CD14-positive monocyte (primary cell): ENCODE measurements at places on chromosomes 4 and X. TPM values are rescaled to one million over a fixed set of nuclear protein-coding genes. Genes with fewer than 3 reads are reported as not detected.

FGF13 gene
- not detected for polyA plus RNA-seq

GRCh38 chr4:189988877-189989431, 38.1 kb downstream of the FRG2 start:
- no peaks in the 10 kb centered on the region for H3K27me3 ChIP-seq
- H3K27ac ChIP-seq = no peak overlapping the region
- no peak overlapping the region for H3K4me3 ChIP-seq
- no peaks in the 10 kb centered on the region for H3K36me3 ChIP-seq
- no peaks in the 10 kb centered on the region for H3K4me1 ChIP-seq

FAM53A gene
- polyA plus RNA-seq = 0.40 TPM

SHOX gene
- not detected in 2 replicates for polyA plus RNA-seq
